HFF-Myc (cell line): ENCODE measurements at places on chromosomes 5 and 9.

DNA sequence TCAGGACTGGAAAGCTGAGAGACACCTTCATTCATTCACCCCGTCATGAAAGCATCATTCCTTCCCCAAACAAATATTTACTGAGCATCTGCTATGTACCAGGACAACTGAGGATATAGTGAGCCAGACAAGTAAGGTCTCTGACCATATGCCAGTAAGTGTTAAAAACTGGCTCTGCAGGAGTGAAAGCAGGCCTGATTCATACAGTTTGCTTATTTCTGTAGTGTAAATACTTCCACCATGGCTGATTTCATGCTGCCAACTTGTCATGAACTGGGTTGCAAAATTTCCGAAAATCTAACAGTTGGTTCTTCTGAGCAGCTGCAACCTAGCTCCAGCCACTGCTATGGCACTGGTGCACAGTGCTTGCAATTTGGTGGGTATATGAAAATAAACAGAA, 68.1 kb downstream of the YIPF5 start:
- DNase-seq = no peak

DNA sequence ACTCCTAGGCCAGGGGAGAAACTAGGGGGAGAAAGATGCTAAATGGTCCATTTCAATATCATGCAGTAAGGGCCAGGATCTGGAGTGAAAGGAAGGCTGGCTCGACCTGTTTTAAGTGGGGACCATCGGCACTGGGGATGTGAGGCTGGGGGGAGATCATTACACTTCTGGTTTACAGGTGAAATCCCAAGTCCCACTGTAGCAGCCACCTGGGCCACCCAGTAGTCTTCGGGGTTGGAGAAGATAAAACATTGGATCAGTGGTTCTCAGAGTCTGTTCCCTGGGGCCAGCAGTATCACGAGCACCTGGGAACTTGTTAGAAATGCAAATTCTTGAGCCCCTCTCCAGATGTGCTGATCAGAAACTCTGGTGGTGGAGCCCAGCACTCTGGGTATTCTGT, 111.3 kb upstream of the ALDH1B1 start:
- no peak for DNase-seq

- DNase-seq = no peak
These were observed 123.6 kb upstream of the PPP1R26 start for GRCh38 chr9:135356021-135356420.

- DNase-seq = no peak
These were observed at the start of gene RAI14 for GRCh38 chr5:34656001-34656699. Gene RAI14, plus strand, starts transcription at chr5:34656328. Its CDS starts 30,592 bp downstream, at chr5:34686920.

- no peak for DNase-seq
These were observed 19.0 kb downstream of the ACTL7B start for GRCh38 chr9:108836781-108837180.

- no peak for DNase-seq
These were observed 97.0 kb downstream of the FOXD1 start for GRCh38 chr5:73351593-73351992.

GRCh38 chr9:116859763-116860162, 172.7 kb downstream of the TRIM32 start:
- DNase-seq = no peak

GRCh38 chr5:17655921-17656320, 21.7 kb downstream of the TAF11L14 start:
- DNase-seq = no peak

DNA sequence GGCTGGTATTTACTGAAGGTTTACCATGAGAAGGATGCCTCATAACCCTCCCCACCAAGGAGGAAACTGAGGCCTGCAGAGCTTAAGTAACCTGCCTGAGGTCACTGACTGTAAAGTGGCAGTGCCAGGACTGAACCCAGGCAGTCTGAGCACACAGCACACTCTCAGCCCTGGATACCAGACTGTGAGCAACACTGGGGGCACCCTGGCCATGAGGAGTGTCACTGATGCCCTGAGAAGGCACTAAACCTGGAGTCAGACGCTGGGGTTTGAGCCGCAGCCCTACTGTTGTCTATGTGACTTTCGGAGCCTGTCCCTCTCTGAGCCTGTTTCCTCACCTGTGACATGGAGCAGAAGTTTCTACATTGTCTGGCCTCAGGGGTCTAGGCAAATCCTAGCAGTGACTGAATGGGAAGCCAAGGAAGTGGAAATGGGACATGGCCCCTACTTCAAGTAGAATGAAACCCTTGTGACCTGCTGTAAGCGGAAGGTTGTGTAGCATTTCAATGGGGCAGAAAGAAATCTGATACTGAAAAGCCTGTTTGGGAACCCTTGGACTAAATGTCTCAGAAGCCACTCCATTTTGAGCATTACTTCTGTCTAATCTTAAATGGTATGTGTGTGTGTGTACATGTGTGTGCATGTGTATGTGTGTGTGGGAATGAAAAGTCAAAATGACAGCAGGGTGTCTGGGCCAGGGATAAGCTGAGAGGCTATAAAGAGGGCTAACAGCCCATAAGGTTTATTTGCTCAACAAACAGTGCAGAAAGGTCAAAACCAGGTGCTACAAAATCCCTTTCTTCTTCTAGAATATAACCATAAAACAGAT, 36.0 kb downstream of the B4GALT1 start:
- no peak for DNase-seq

- no peak for DNase-seq
These were observed 121.2 kb upstream of the IRX2 start for GRCh38 chr5:2872676-2873075.

DNA sequence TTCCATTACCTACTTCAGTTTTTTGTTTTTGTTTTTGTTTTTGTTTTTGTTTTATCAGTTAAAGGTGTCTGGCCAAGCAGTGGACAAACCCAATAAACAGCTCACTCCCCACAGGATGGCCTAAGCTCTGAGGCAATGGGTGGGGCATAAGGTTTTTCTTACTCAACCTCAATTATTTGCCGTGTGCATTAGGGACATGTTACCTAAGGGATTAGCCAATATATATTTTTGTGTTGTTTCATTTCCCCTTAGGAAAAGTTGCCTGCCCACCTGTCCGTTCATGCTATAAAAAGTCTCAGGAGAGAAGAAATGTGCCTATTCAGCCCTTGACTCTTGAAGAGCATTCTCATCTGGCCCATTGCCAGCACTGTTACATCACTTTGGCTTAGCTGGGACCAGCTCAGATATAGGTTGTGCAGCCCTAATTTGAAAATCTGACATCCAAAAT, 7.3 kb downstream of the SH3RF2 start:
- no peak for DNase-seq

DNA sequence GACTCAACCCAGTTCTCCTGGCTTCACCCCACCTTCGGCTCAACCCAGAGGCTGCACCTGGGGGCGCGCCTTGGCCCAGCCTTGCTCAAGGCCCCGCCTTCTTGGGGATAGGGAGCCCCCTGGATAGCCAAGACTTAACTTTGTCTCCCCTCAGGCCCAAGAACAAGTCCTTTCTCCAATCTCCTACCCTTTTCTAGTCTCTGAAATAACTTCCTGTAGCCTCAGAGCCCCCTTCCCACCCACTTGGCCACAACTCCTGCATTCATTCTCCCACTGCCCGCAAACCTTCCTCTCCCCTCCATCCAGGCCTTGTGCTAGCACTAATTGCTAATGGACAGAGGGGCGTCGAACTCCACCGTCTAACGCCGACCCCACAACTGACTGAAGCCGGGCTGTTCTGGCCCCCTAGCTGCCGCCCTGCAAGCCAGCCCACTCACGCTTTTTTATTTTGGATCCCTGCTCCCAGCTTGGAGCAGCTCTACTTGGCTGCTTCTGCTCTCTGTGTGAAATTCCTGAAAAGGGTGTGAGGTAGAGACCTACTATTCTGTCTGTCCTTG, 579 bp upstream of the ASTN2 start:
- no peak for DNase-seq

DNA sequence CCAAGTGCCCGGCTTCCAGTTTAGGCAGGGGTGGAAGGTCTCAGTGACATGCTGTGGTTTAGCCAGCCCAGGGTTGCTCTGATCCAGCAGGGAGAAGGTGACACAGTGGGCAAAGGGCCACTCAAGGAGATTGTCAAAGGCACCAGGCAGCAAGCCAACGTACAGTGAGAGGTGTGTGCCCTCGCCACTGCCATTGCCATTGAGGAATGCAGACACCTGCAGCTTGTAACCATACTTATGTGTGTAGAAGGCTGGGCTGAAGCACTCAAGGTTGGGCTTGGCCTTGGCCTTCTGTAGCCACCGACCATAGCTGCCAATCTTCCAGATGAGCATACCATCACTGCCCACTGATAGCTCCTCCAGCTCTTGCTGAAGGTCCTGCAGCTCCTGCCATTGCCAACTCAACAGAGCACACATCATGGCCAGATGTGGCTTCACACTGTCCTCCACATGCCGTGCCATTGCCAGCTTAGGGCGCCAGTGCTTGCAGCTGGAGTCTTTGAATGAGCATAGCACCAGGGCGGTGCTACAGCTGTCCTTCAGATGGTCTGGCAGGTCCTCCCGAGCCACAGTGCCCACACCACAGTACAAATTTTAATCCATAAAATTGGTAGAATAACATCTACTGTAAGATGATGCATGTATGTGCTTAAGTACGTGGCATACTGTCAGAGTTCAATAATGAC, 59.7 kb upstream of the HMHB1 start:
- DNase-seq = no peak

DNA sequence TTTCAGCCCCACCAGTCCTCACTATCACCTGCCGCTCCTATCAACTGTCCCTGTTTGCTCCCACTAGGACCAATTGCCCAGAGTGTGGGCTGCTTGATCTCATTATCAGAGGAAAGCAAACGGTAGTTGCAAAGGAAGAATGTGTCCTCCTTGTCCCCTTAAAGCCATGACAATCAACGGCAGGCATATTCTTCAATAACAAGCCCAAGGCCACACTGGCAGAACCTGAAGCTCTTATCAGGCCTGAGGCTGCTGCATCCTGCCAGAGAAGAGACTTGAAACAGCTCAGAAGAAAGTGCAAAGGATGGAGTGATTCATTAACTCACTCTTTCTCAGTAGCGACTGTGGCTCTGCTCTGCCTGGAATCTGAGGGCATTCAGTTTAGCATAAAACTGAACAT, 39.2 kb upstream of the MAN2A1 start:
- DNase-seq = no peak

DNA sequence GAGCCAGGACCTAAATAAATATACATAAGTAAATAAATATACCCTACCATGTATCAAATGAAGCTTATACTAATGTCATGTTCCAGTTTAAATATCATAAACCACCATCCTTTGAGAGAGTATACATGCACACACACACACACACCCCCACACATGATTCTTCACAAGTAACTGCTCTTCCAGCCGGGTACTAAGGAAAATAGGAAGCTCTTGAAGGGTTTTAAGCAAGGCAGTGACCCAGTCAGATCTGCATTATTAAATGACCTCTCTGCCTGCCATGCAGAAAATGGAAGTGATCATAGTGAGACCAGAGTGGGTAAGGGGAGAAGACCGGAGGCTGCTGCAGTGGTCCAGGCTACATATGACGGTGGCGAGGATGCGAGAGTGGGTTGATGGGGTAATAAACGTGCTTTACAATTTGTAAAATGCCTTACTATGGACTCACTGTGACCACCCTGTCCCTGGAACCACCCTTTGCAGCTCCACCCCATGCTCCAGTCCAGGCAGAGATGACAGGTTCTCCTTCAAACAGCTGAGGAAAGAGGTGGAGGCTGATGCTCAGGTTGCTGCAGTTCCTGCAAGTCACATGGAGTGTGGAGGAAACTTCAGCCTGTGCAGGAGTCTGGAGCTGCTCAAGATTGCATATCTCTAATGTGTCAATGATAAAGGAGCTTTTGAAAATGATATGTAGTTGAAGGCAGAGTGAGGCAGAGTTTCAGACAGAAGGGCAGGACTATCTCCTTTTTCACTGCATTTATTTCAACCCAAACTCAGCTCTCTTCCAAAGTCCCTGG, 38.8 kb upstream of the NDFIP1 start:
- no peak for DNase-seq

GRCh38 chr9:131799177-131799823, 59.4 kb upstream of the RAPGEF1 start:
- no peak for DNase-seq

GRCh38 chr5:66796305-66797292, 200.4 kb downstream of the MAST4 start:
- DNase-seq = no peak

GRCh38 chr5:54651482-54652076, 134.0 kb downstream of the SNX18 start:
- DNase-seq = no peak

DNA sequence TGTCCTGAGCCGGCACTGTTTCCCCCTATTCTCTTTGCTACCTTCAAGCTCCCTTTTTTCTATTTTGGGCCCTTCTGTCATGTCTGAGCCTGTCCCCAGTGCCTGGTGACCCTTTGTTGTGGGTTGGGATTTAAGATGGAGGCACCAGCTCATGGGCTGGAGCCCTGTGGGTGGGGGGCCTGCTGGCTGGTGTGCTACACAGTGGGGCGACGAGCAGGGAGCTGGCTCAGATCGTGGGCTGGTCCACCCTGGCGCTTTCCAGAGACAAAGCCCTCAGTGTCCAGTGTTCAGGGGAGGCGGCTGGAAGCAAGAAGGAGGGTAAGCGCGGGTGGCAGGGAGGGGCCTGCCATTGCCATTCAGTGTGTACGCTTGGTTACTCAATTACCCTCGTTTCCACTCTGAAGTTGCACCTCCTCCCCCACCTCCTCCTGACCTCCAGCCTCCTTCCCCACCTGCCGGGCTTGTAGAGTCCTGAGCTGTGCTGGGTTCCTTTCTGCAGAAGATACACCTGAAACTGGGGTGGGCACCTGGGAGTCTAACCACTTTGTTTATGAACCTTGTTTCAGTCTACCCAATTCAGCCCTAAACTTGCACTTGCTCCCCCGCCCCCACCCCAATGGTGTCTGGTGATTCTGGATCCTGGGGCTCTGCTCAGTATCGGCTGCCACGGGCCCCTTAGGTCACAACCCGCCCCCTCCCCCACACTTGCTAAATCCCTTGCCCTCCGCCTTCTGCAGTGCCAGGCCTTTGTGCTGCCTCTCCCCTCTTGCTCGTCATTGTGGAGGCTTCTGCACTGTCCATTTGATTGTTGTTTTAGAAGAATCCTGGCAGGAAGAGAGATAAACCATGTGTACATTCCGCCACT, 49.9 kb downstream of the MVB12B start:
- DNase-seq = no peak

- no peak for DNase-seq
These were observed 210.1 kb upstream of the CDH10 start for GRCh38 chr5:24854850-24855249.

- no peak for DNase-seq
These were observed 126.8 kb downstream of the PDE8B start for GRCh38 chr5:77337246-77337645.

DNA sequence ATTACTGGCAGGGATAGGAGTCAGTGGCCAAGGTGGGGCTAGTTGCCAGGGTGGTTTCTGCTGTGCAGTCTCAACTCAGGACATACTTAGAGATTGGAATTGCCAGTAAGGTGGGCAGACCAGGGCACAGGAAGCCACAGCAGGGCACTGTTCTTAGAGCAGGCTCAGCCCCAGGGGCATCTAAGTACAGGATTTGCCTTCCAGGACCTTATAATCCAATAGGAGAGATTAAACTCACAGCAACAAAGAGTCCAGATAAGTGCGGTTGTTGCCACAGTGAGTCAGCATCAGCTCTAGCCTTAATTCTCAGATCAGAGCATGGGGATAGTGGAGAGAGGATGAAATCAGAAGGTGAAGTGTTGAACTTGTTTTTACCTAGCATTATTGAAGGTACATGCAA, 265.8 kb upstream of the TRPC7 start:
- no peak for DNase-seq

- DNase-seq = no peak
These were observed 11.1 kb upstream of the PAIP1 start for GRCh38 chr5:43567967-43568366.

GRCh38 chr5:44497606-44498005, 108.4 kb upstream of the FGF10 start:
- DNase-seq = no peak
